ENCODE measurements at places on chromosomes 1 and 21.

DNA sequence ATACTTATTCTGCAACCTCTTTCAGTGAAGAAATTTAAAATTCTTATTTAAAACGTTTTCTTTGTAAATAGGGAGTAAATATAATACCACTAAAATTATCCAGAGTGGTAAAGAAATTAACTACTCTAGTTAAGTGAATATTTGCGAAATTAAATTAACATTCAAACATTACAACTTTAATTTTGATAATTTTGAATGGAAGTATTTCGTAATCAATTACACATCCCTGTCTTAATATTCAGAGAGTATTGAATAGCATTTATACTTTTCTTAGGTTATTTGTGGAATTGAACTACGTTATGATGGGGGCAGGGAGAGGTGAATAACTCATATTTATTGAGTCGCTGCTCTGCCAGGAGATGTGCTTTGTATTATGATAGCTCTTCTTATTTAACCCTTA, 96.3 kb upstream of the KIF26B start:
- DNase-seq = no peak

DNA sequence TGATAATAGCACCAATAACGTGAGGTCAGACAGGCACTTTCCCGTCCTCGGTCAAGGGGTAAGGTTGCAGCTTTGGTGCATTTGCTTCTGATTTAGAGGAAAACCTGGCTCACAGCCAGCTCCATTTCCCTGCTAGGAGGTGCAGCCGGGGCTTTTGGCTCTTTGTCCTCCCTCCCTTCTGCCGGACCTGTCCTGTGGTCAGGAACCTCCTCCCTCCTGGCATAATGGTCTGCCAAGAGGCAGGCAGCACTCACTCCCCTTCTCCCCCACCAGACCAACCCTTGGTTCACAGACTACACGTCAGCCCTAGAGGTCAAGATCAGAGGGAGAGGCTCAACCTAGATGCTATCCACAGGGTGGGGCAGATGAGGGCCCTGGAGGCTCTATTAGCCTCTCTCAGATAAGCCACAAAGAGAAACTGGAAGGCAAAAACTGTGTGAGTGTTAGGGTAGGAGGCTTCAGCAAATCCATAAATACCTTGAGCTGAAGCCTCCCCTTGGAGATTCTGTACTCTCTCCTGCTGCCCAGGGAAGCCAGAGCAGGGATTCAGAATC, 64.8 kb downstream of the PLXNA2 start:
- DNase-seq = no peak

GRCh38 chr21:32797679-32798078, 26.1 kb upstream of the PAXBP1 start:
- no peak for DNase-seq

DNA sequence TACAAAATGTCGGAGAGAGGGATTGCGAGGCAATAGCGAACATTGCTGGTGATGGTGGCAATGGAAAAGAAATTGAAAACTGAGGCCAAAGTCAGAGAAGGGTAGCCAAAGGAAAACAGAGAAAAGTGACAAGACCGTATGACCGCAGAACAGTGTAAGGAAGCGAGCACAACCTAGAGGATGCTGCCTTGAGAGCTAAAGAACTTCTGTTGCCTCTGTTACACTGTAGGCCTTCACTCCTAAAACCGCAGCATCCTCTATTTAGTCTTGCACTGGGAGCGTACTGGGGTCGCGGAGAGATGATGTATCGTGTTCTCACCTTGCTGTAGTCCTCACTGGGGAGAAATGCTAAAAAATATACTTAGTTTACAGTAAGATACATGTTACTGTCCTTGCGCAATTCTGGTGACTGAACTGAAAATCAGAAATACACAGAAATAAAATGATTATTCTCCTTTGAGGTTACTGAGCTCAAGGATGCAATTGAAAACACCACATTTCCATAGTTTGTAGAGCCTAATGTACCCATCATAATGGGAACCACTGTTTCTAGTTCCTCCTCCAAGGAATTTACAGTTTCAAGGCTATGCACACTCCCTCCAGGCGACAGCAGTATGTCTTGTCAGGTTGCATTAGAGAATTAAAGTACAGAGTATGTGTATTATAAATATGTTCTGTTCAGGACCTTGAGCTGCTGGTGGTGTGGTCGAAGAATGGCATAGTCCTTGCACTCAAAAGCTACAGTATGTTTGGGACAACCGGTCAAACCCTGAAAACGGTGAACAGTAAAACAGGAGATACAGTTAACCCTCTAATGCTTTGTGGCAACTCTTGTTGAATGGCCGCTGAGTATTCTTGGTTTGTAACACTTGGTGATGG, 1.3 kb downstream of the NEK7 start:
- DNase-seq = no peak

DNA sequence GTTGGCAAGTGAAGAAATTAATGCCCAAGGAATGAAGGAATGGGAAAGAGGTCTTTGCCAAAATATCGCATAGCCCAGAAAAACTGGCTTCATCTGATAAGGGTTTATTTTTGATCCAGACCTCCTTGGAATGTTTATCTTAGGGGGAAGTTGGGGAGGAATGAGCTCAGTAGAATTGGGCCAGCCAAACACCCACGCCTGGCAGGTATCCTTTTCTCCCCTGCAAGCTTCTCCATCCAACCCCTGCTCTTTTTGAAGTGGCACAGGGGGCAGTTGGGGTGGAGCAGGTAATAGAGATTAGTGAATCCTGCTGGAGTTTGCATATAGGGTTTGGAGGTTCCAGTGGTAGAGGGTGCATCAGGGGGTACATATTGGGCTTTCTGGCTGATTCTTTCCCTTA, 21.1 kb downstream of the INTS3 start:
- DNase-seq = no peak

GRCh38 chr1:41414716-41415306, 53.6 kb downstream of the FOXO6 start:
- DNase-seq = no peak

All from epithelial cell of prostate (primary cell).